ENCODE measurements at places on chromosomes 16 and 17. TPM values are rescaled to one million over a fixed set of nuclear protein-coding genes. Genes with fewer than 3 reads are reported as not detected.

The DNAH9 gene
- total RNA-seq: 0.98 TPM

- no peak for DNase-seq
Measured at GRCh38 chr17:34451313-34451712, 88.3 kb upstream of the CCL1 start.

GRCh38 chr16:82621781-82622180 lies 5.0 kb upstream of the CDH13 start:
- no peak for DNase-seq

DNA sequence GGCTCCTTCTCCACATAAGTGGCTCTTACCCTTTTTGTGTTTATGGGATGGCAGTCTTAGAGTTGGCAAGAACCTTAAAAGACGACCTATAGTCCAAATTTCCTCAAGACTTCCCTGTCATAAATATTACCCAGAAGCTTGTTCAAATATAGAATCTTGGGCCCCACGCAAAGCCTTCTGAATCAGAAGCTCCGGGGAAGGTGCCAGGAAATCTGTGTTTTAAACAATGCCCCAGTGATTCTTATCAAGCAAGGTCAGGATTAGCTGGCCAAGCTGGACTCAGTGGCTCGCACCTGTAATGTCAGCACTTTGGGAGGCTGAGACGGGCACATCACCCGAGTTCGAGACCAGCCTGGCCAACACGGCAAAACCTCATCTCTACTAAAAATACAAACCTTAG lies 85.7 kb downstream of the TIMM22 start:
- no peak for DNase-seq

DNA sequence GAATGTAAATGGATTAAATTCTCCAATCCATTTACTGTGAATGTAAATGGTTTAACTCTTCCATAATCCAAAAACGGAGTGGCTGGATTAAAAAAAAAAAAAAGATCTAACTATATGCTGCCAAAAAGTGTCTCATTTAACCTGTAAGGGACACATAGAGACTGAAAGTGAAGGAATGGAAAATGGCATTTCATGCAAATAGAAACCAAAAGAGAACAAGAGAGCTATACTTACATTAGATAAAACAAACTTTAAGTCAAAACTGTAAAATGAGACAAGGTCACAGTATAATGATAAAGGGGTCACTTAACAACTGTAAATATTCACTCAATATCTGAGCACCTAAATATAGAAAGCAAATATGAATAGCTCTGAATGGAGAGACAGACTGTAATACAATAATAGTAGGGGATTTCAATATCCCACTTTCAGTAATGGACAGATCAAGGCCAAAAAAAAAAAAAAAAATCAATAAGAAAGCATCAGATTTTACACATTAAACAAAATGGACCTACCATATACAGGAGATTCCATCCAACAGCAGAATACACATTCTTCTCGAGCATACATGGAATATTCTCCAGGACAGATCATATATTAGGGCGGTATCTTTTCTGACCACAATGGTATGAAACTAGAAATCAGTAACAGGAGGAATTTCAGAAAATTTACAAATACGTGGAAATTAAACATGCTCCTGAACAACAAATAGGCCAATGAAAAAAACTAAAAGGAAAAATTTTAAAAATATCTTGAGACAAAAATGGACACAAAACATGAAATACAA lies 36.4 kb downstream of the CDR2 start:
- DNase-seq: no peak

GRCh38 chr16:88768071-88768783 lies 16.8 kb downstream of the PIEZO1 start:
- no peak for DNase-seq
